ENCODE measurements at places on chromosomes 4 and X.

DNA sequence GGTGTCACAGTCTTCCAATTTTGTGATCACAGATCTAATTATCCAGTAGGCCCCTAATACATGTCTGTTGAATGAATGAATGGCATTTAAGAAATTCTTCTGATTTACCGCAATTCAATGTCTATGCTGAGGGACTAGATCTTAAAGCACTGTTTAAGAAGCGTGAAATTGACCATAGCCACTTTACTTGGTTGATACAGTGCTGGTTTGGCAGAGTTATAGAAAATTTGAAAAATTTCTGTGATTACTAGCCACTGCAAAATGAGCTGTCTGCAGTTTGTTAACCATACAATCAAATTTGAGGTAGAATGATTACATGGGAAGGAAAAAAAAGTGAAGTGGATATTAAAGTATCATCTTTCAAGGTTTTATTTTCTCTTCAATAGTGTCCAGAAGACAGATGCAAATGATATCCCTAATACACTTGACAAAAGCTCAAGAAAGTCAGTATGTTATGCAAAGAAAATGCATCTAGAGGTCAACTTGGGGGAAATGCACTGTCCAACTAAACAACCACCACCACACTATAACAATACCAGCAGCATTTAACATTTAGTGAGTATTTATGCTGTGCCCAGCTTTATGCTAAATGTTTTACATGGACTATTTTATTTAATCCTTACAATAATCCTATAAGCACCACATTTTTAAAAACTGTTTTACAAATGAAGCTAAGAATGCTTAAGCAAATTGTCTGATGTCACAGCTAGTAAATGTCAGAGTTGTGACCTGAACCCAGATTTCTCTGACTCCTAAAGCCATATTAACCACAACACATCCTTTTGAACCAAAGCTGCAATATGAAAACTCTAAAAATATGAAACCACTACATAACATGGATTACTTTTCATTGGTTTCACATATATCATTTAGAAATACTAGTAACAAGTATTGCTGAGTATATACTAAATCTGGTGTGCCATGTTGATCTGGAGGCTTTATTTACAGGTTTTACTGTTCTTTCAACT lies 217.9 kb upstream of the MAB21L2 start:
- peaks cover 7% of the 10 kb centered on the region for H3K4me1 ChIP-seq
- no peaks in the 10 kb centered on the region for H3K36me3 ChIP-seq
- no peak overlapping the region for H3K27ac ChIP-seq
- H3K4me3 ChIP-seq = no peak overlapping the region
- no peaks in the 10 kb centered on the region for H3K27me3 ChIP-seq

DNA sequence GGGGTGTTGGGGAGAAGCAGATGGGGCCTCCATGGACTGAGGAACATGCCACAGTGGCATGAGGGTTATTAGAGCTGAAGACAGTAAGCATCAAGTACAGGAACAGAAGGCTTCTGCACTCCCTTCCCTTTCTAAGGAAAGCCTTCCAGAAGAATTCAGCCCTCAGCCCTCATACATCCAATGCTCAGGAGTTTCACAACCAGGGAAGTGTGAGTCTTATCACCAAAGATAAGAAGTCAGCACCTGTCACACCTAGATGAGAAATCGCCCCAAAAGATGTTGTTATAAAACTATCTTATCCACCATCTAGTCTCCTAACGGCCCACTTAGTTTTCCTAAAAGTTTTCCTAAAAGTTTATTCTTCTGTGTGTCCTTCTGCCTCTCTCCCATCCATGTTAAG lies 78.0 kb upstream of the STS start:
- no peak overlapping the region for H3K4me3 ChIP-seq
- H3K4me1 ChIP-seq = peaks cover 21% of the 10 kb centered on the region
- peaks cover 12% of the 10 kb centered on the region for H3K36me3 ChIP-seq
- H3K27me3 ChIP-seq = no peaks in the 10 kb centered on the region
- no peak for DNase-seq
- H3K27ac ChIP-seq = no peak overlapping the region

GRCh38 chr4:5409237-5409636 lies 299.1 kb downstream of the EVC2 start:
- H3K27ac ChIP-seq = no peak overlapping the region
- H3K4me3 ChIP-seq = no peak overlapping the region
- no peaks in the 10 kb centered on the region for H3K27me3 ChIP-seq
- H3K36me3 ChIP-seq = no peaks in the 10 kb centered on the region
- no peaks in the 10 kb centered on the region for H3K4me1 ChIP-seq
- DNase-seq = no peak

GRCh38 chr4:3766036-3766784 lies at the start of gene ADRA2C:
TSS of gene ADRA2C (plus strand) at chr4:3766385. CDS start at chr4:3766607, 222 bp downstream.
- H3K36me3 ChIP-seq = peaks cover 1% of the 10 kb centered on the region
- DNase-seq = no peak

- no peaks in the 10 kb centered on the region for H3K36me3 ChIP-seq
- H3K27me3 ChIP-seq = peaks cover 3% of the 10 kb centered on the region
- DNase-seq = no peak
- no peaks in the 10 kb centered on the region for H3K4me1 ChIP-seq
Measured at GRCh38 chrX:50691820-50692219, 122.2 kb downstream of the SHROOM4 start.

GRCh38 chr4:170414961-170415360 lies 325.2 kb upstream of the AADAT start:
- no peaks in the 10 kb centered on the region for H3K36me3 ChIP-seq
- H3K4me3 ChIP-seq = no peak overlapping the region
- H3K27ac ChIP-seq = no peak overlapping the region
- DNase-seq = no peak
- no peaks in the 10 kb centered on the region for H3K27me3 ChIP-seq

DNA sequence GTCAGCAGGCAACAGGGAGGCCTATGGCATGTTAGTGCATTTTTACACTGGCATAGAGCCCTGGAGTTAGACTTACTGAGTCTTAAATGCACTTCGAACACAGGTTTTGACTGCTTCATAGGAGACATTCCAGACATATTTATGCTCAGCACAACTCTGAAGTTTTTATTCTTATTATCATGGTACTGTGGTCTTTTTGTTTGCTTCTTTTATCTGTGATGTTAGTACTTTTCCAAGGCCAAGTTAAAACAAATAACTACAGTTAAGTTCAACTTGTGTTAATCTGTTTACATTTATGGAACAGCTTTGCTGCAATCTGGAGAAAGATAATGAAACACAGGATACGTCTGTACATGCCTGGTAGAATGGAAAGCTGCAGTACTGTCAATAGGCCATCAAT lies 76.5 kb downstream of the COL4A5 start:
- H3K27ac ChIP-seq = no peak overlapping the region
- no peak overlapping the region for H3K4me3 ChIP-seq
- H3K27me3 ChIP-seq = no peaks in the 10 kb centered on the region
- no peaks in the 10 kb centered on the region for H3K36me3 ChIP-seq
- no peaks in the 10 kb centered on the region for H3K4me1 ChIP-seq

- no peak overlapping the region for H3K27ac ChIP-seq
- no peak for DNase-seq
- no peaks in the 10 kb centered on the region for H3K27me3 ChIP-seq
- no peaks in the 10 kb centered on the region for H3K4me1 ChIP-seq
Measured at GRCh38 chrX:138775517-138775916, 64.0 kb upstream of the FGF13 start.

DNA sequence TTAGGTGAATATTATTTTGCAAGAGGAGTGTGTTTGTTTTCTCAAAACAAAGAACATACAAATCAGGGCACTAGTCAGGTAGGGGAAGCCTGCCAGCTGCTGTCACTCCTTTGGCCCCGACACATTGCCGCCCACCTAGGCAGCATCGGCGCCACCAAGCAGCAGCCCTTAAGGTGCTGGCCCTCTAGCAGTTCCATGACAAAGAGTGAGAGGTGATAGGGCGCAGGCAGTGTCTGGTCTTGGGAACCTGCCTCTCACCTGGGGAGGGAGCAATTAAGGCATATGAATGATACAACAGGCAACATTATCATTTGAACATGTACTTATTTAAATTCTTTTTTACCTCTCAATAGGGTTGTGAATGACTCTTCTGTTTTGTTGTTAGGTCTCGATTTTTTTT lies 135.1 kb downstream of the PLS3 start:
- no peak overlapping the region for H3K4me3 ChIP-seq
- H3K36me3 ChIP-seq = no peaks in the 10 kb centered on the region
- no peaks in the 10 kb centered on the region for H3K27me3 ChIP-seq
- no peak for DNase-seq

DNA sequence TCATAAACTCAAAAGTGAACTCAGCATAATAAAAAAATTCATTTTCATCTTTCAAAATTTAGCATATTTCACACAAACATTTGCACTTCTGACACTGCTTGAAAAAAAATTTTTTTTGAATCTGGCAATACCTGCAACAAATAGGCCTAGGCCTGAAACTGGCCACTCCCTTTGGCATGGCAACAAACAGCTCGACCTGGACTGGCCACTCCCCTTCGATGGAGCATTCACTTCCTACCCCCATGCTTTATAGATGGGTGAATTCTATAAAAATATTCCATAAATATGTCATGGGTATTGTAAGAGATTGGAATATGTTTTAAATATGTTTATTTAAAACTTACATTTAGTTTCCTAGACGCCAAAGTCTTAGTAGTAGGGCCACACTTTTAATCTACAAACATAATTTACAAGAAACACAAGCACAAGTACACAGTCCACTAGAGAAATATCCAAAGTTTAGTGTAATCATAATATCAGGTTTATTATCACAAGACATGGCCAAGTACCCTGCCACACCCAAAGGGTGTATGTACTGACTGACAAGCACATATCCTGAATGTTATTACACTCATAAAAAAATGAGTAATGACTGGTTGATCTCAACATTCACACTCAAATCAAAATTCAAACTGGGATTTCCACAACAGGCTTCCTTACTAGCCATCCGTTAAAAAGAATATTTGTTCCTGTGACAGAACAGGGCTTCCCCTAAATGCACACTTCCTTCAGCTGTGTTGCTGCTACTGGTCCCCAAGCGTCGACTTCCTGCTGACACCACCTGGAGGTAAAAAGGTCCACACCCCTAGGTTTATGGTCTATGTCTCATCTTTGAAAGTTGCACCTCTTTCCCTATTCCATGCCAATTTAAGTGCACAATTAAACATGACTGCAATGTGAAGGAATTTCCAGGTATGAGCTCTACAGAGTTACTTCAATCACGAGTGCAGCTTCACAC lies 271.5 kb downstream of the NR3C2 start:
- H3K4me3 ChIP-seq = no peak overlapping the region
- no peaks in the 10 kb centered on the region for H3K27me3 ChIP-seq
- peaks cover 3% of the 10 kb centered on the region for H3K36me3 ChIP-seq
- DNase-seq = no peak
- peaks cover 12% of the 10 kb centered on the region for H3K4me1 ChIP-seq

- no peak for DNase-seq
- H3K4me1 ChIP-seq = no peaks in the 10 kb centered on the region
- H3K36me3 ChIP-seq = peaks cover 2% of the 10 kb centered on the region
- H3K27me3 ChIP-seq = no peaks in the 10 kb centered on the region
Measured at GRCh38 chrX:46340696-46341095, 204.5 kb downstream of the ZNF674 start.

- no peak overlapping the region for H3K27ac ChIP-seq
- H3K27me3 ChIP-seq = no peaks in the 10 kb centered on the region
- H3K4me3 ChIP-seq = no peak overlapping the region
- no peak for DNase-seq
Measured at GRCh38 chr4:8221476-8221875, 22.4 kb downstream of the SH3TC1 start.

All from activated naive CD8-positive, alpha-beta T cell treated with anti-CD3 and anti-CD28 coated beads, Interleukin-2, amount 50 U/mL, for 24 hours (primary cell).